Fibroblast of villous mesenchyme (primary cell): ENCODE measurements at places on chromosomes 7 and 10. TPM values are rescaled to one million over a fixed set of nuclear protein-coding genes. Genes with fewer than 3 reads are reported as not detected.

DNA sequence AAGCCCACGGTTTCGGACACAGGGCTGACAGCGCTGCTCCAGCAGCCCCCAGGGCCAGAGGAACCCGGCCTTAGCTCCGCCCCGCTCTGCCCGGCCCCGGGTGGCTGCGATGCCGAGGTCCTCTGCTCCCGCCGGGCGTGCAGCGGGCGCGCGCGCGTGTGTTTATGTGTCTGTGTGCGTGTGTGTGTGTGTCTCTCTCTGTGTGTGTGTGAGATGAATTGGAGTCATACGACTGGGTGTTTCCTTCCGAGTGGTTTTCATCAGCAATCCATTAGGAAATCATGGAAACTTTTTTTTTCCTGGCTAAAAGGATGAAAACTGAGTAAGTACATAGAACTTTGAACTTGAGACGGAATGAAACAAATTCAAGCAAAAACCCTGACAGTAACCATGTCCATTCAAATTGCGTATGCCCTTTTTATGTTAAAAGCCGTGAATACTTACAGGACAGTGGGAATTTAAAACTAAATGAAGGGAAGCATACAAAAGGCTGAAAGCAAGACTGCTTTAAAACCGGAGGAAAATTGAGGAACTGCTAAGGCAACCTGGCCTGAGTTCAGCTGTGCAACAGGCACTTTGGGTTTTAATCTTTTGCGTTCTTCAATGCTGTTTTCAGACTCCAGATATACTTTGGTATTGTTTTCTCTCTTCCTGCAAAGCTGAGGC lies at the start of gene CPED1:
TSS of gene CPED1 (plus strand) at position 121 of the 666 bp plus-strand sequence. CDS start 911 bp downstream, outside the sequence.
- peak; percentile 91 for DNase-seq

DNA sequence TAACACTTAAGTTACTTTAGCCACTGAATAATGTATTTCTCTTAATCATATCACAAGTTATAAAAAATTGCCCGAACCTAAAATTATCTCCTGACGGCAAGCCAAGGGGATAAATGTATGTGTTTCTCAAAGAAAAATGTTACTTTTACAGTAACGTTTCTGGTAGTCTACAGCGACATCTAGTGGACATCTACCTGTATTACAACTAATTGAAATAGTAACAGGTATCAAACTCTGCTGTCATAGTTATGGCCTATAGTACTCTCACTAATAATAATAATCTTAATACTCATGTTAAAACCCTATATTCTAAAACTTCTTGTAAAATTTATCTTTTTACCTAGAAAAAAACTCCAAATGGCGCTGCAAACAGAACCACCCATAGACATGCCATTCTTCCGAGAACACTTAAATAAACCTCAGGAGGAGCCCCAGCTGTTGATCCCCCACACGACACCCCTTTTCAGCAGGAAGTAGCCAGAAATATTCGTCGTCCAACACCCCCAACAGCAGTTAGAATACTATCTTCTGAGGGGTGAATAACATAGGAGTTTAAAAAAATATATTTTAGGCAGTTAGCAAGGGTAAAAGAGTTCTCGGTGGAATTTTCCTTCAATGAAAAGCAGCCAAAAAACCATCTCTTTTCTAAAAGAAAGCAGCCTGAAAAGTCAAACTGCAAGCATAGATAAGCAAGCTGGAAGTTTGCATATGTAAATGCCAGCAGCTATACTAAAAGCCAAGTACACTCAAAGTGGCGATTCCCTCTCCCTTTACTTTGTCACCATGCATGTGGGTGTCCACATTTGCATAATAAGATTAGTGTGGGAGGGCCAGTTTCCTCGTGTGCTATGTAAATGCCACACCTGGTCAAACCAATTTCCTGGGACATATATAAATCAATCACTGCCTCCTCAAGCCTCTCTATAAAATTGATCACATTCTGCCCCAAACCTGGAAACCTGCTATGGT lies 40.5 kb upstream of the ZNF107 start:
- DNase-seq = no peak

GRCh38 chr10:133462512-133463305 lies 9.0 kb downstream of the SCART1 start:
- no peak for DNase-seq

DNA sequence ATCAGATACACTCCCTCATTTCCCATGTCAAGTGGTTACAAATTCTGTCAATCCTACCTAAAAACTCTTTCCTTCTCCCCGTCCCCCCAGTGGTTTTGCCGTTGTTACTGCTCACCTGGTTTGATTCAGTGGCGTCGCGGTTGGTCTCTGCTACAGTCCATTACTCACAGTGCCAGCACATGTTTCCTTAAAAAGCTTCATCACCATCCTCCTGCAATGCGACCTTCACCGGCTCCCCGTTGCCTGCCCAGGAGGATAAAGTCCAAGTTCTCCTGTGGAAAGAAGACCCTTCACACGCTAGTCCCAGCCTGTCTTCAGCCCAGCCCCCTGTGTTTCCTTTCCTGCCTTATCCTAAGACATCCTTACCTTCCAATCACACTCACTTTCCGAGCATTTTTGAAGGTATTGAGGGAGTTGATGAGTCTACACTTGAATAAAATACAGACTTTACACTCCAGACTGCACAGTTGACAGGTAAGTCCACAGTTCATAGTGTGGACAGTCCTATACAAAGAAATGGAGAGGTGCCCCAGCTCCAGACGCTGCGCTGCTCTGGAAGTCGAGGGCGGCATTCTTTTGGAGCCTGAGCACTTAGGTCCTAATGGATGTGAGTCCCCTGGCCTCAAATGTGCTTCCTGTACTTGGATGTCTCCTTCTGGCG lies 3.4 kb upstream of the LARP4B start:
- no peak for DNase-seq

DNA sequence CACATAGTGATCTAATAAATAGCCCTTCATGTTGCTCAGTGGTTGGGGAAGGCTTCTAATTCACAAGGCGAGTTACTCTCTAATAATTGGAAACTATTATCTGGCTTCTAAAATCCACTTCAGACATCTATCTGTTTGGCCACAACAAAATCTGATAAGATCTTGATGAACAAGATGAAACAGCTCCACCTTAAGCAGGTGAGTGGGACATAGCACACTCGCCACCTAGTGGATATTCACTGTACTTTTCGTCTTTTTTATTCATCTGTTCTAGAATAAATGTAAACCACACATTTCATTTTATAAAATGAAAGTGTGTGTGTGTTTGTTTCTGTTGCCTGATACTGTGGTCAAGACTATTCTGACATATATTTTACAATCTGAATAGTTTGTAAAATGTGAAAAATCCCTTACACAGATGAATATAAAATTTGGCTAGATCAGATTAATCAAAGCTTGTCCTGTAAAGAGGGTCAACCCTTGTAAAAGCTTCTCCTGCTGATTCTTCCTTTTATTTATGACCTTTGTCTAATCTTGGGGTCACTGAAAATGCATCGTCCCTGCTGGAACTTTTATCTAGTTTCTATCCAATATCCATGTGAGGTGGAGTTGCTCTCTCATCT lies 26.5 kb upstream of the CNTNAP2 start:
- DNase-seq = no peak

DNA sequence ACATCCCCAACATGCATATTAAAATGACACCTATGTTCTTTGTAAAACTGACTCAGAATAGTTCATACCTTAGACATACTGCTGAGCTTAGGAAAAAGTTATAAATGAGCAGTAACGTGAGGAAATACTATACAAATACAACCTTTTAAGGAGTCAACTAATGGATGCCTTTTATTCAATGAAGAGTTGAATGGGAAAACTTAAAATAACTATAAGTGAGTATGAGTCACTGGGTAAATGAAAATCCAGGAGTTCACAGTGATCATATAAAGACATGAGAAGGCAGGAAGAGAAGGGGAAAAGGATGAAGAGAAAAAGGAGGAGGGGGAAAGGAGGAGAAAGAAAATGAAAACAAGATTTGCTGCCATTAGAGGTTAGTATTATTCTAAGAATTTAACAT lies 157.8 kb upstream of the PCDH15 start:
- no peak for DNase-seq

GRCh38 chr10:86727470-86727869 lies 28.9 kb upstream of the BMPR1A start:
- DNase-seq = no peak

DNA sequence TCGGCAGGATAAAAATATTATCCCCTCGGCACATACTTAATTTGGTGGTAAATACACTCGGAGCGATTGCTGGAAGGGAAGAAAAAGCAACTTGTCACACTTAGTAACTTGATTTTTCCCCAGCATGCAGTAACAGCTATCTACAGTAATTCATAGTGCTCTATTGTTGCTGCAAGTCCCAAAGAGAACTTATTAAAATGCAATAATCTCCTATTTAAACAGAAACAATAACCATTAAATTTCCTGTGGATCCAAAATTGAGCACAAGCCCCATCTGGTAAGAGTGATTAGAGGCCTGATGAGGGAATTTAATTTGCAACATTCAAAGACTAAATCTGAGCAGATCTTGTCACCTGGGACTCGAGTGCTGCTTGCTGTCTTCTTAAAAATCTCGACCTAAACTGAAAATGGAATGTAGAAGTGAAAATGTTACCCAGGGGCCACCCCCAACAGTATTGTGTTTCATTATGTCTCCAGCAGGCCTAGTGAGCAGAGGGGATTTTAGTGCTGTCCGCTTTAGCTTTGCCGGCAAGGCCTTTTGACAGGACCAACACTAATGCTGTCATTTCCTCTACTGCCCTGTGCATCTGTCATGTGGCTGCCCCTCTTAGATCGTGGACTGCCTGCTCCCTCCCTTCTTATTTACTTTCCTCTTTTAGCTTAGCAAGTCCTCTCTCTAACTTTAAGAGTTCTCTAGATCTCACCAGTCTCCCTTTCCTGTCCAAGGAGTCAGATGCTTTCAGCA lies 639.7 kb downstream of the AUTS2 start:
- no peak for DNase-seq

- DNase-seq = no peak
Observed at GRCh38 chr7:3092468-3092867, 48.8 kb upstream of the CARD11 start.

GRCh38 chr10:131090761-131091661 lies 220.5 kb downstream of the TCERG1L start:
- DNase-seq = no peak

GRCh38 chr7:112995059-112995824 lies 91.4 kb downstream of the GPR85 start:
- DNase-seq = no peak

DNA sequence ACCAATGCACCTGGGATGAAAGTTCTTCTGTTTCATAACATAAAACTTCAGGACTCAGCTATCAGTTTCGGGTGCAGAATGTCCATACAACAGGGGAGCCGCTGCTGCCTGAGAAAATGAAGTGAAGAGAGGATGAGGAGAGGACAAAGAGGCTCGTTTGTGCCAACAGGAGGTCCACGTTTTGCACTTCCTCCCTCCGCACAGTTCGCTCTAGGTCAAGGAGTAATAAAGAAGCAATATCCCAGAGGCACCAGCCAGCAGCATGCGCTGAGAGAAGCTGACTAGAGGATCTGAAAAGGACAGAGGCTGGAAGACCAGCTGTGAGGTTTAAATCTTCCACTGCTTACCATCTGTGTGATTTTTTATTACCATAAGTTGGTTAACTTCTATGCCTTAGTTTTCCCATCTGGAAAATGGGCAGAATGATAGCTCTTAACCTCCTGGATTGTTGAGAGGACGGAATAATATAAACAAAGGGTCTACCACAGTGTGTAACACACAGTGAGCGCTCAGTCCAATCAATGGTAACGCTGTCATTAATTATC lies 709 bp downstream of the GPAM start:
- no peak for DNase-seq

GRCh38 chr10:70481831-70482530 lies 3.4 kb downstream of the PALD1 start:
- peak; percentile 15 for DNase-seq

CYP3A4 gene
- total RNA-seq = not detected in 2 replicates

PCDH15 gene
- total RNA-seq = not detected in 2 replicates

KIF11 gene
- total RNA-seq = 11.9 and 20.7 TPM in 2 replicates

CALHM2 gene
- total RNA-seq = 19.6 and 32.4 TPM in 2 replicates

FAM25C gene
- total RNA-seq = not detected in 2 replicates
